ENCODE measurements at places on chromosomes 11 and 22.

GRCh38 chr11:134566311-134566710 lies 154.3 kb upstream of the B3GAT1 start:
- no peak for DNase-seq

GRCh38 chr22:23180301-23180892 lies at the start of gene BCR:
BCR (plus strand) TSS chr22:23180509; CDS start chr22:23180961, 452 bp downstream.
- DNase-seq: peak; percentile 76

DNA sequence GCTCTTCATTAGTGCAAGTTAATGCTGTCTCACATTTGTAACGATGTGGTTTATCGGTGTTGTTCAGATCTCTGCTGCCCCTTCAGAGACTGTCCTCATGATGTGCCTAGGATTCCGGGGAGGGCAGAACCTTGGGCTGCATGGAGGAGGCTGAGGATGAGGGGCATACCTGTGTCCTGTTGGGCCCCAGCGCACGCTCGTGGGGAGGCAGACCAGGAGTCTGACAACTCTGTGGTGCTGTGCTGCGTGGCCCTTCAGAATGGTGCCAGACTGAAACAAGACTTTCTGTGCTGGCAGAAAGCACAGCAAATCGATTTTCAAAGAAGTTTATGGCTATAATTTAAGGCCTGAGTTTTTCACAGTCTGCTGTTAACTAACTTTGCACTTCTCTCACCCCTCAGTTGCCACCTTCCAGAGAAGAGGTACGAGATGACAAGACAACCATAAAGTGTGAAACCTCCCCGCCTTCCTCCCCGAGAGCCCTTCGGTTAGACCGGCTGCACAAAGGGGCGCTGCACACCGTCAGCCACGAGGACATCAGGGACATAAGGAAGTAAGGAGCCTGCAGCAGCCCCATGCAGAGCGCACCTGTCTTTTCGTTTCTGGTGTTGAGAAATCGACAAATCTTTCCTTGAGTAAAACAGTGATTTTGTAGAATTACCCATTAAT lies 44.3 kb upstream of the CTTN start:
- no peak for DNase-seq

- no peak for DNase-seq
Observed at GRCh38 chr22:44249376-44250147, 63.2 kb downstream of the SHISAL1 start.

- peak; percentile 23 for DNase-seq
Observed at GRCh38 chr22:27844656-27845591, 43.4 kb upstream of the MN1 start.

GRCh38 chr22:33409079-33409478 lies 350.9 kb upstream of the SYN3 start:
- no peak for DNase-seq

DNA sequence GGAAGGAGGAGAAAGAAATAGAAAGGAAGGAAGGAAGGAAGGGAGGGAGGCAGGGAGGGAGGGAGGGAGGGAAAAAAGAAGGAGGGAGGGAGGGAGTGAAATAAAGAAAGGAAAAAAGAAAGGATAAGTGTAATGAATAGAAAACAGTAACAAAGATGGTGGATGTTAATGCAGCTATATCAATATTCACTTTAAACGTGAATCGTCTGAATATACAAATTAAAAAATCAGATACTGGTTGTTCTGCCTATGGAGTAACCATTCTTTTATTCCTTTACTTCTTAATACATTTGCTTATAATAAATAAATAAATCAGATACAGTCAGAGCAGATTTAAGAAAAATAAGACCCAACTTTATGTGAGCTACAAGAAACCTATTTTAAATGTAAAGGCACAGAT lies 1520.4 kb downstream of the TBC1D22A start:
- no peak for DNase-seq

- DNase-seq: no peak
Observed at GRCh38 chr11:70521475-70522308, 123.4 kb downstream of the CTTN start.

DNA sequence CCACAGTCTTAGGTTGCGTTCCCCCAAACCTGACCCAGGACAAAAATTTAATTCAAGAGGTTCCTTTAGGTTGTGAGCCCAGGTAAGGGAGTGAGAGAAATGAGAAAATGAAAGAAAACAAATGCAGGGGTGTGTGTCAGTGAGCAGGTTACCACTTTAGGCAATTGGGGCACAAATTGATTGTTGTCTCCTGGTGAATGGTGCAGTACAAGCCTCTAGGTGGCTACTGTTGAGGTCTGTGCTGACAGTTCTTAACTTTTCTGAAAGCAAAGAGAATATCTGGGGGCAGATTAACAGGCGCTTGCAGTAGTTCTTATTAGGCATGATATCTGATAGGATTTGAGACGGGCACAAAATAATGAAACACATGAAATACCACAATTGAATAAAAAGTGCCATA lies 894.6 kb downstream of the FAM181B start:
- DNase-seq: no peak

DNA sequence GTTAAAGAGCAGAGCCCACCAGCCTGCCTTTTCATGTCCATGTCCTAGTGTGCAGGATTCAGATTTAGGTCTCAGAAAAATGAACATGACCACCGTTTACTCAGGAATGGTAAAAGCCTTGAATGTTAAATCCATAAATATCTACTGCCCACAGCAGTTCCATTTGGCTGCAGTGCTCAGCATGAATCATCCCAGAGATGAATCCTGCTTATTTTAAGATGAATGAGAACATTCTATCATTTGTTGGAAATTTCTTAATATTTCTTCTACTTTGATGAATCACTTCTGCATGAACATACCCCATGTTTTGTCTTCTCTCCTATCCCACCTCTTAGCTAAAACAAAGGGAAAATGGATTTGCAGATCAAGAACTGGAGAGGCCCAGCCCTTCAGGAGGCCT lies 47.5 kb upstream of the AQP11 start:
- peak; percentile 62 for DNase-seq

- DNase-seq: no peak
Observed at GRCh38 chr11:117670924-117671323, 126.1 kb downstream of the DSCAML1 start.

GRCh38 chr11:122330279-122330965 lies 214.4 kb upstream of the BLID start:
- no peak for DNase-seq

- no peak for DNase-seq
Observed at GRCh38 chr11:278001-278951, at the start of gene NLRP6. NLRP6 (plus strand) TSS chr11:278407; CDS start chr11:278570, 163 bp downstream.

- DNase-seq: peak; percentile 74
Observed at GRCh38 chr11:27201454-27202302, 161.1 kb downstream of the BBOX1 start.

GRCh38 chr11:22753416-22753815 lies 76.2 kb downstream of the SVIP start:
- no peak for DNase-seq

GRCh38 chr11:132052904-132053303 lies 682.5 kb downstream of the NTM start:
- no peak for DNase-seq

DNA sequence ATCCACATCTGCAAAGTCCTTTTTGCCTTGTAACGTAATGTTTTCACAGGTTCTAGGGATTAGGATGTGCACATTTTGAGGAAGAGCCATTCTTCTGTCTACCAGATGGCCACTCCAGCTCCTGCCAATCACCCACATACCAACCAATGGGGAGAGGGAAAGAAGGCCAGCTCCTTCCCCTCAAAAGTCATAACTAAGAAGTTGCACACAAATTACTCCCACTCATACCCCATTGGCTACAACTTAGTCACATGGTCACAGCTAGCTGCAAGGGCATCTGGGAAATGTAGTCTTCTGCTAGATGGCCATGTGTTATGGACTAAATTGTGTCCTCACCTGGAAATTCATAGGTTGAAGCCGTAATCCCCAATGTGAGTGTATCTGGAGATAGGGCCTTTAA lies 15.4 kb upstream of the MYOD1 start:
- peak; percentile 49 for DNase-seq
